ENCODE measurements at places on chromosomes 13 and 19. TPM values are rescaled to one million over a fixed set of nuclear protein-coding genes. Genes with fewer than 3 reads are reported as not detected.

- no peaks in the 10 kb centered on the region for H3K4me1 ChIP-seq
- H3K4me3 ChIP-seq: no peak overlapping the region
- H3K27me3 ChIP-seq: no peaks in the 10 kb centered on the region
- H3K36me3 ChIP-seq: no peaks in the 10 kb centered on the region
Observed at GRCh38 chr19:48418317-48419064, 25.0 kb downstream of the GRIN2D start.

SYNGR4 gene
- total RNA-seq: not detected

ZNF625 gene
- total RNA-seq: 15.6 TPM

KLK14 gene
- 5.3 TPM for total RNA-seq

ZNF285 gene
- total RNA-seq: 2.3 TPM

- no peak overlapping the region for H3K4me3 ChIP-seq
- H3K4me1 ChIP-seq: no peaks in the 10 kb centered on the region
- H3K27ac ChIP-seq: no peak overlapping the region
- no peaks in the 10 kb centered on the region for H3K27me3 ChIP-seq
- no peak for DNase-seq
Observed at GRCh38 chr13:83716121-83716520, 166.2 kb downstream of the SLITRK1 start.

GRCh38 chr13:30802501-30802900 lies 67.2 kb downstream of the ALOX5AP start:
- H3K27me3 ChIP-seq: no peaks in the 10 kb centered on the region
- no peak overlapping the region for H3K4me3 ChIP-seq
- no peak overlapping the region for H3K27ac ChIP-seq
- no peaks in the 10 kb centered on the region for H3K4me1 ChIP-seq
- H3K36me3 ChIP-seq: no peaks in the 10 kb centered on the region

GRCh38 chr13:32423592-32423991 lies 4.3 kb downstream of the N4BP2L1 start:
- H3K27ac ChIP-seq: no peak overlapping the region
- H3K36me3 ChIP-seq: no peaks in the 10 kb centered on the region
- H3K4me1 ChIP-seq: no peaks in the 10 kb centered on the region
- H3K4me3 ChIP-seq: no peak overlapping the region

RNF113B gene
- total RNA-seq: 11.2 TPM

DNA sequence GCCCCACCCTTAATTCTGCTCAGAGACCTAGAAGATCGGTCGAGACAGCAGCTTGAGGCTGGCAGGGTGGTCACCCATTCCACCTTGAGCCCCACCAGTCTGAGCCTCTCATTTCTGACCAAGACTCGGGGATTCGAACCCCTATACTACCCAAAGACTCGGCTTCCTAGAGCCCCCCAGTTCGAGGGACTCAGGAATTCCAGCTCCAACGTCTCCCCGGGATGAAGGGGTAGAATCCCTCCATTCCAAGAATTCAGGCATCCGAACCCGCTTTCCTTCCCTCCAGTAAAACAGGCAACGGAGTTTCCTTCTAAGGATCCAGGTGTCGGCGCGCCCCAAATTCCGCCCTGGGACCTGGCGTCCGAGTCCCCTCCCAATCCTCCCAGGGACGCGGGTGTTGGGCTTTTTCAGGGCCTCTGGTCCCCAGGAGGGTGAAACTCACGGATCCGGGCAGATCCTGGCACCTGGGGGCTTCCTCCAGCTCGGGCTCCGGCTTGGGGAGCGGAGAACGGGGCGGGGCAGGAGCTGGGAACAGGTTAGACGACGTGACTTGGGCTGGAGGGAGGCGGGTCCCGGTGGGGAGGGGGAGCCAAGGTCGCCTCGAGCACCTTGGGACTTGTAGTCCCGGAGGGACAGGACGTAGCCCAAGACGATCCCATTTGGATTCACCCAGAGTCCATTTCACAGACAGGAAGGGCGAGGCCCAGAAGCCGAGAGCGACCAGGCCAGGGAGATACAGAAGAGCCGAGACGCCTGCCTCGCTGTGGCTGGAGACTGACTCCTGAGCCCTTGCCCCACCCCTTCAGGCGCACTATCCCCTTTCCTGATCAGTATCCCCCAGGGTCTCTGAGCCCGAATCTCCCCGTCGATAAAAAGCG lies at the start of gene PPP1R13L:
Gene PPP1R13L (minus strand): TSS at position 513 of the 878 bp plus-strand sequence. CDS start 6,751 bp downstream, outside the sequence.
- peak within 1 kb of the TSS; percentile 90 for H3K27ac ChIP-seq
- no peaks in the 10 kb centered on the region for H3K27me3 ChIP-seq
- H3K4me1 ChIP-seq: peaks cover 9% of the 10 kb centered on the region
- peak; percentile 96 for DNase-seq
- H3K4me3 ChIP-seq: peak within 1 kb of the TSS; percentile 53

- H3K27me3 ChIP-seq: no peaks in the 10 kb centered on the region
- H3K27ac ChIP-seq: no peak overlapping the region
- no peak overlapping the region for H3K4me3 ChIP-seq
- DNase-seq: no peak
Observed at GRCh38 chr19:28247243-28247642, 965.7 kb downstream of the UQCRFS1 start.

DNA sequence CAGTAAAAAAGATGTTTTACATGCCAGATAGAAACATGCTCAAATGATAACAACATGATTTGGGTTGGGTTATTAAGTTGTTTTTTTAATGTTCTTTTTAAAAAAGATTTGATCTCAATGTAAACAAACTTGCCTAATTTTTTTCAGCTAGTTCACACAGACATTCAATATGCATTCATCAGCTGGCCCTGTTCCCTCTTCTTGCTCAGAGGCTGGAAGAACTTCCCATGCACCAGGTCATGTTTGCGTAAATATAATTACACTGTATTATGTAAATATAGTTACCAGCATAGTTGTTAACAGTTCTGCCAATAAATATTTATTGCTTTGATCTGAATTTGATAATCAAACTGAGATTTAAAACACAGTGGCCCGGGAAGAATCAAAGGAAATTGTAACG lies 70.6 kb downstream of the ATP11A start:
- no peaks in the 10 kb centered on the region for H3K36me3 ChIP-seq
- no peak overlapping the region for H3K4me3 ChIP-seq
- no peaks in the 10 kb centered on the region for H3K27me3 ChIP-seq
- no peak overlapping the region for H3K27ac ChIP-seq
- no peak for DNase-seq

SIGLEC12 gene
- not detected for total RNA-seq

- H3K4me3 ChIP-seq: no peak overlapping the region
- peaks cover 2% of the 10 kb centered on the region for H3K4me1 ChIP-seq
- no peaks in the 10 kb centered on the region for H3K36me3 ChIP-seq
- no peak for DNase-seq
Observed at GRCh38 chr19:35793381-35794165, 18.2 kb downstream of the ARHGAP33 start.

TYROBP gene
- total RNA-seq: 60.7 TPM

GRCh38 chr13:34017231-34017630 lies 199.3 kb downstream of the RFC3 start:
- no peaks in the 10 kb centered on the region for H3K36me3 ChIP-seq
- no peak overlapping the region for H3K4me3 ChIP-seq
- no peaks in the 10 kb centered on the region for H3K4me1 ChIP-seq
- no peaks in the 10 kb centered on the region for H3K27me3 ChIP-seq

GRCh38 chr13:30020726-30021312 lies 170.4 kb upstream of the UBL3 start:
- no peaks in the 10 kb centered on the region for H3K36me3 ChIP-seq
- no peak overlapping the region for H3K4me3 ChIP-seq
- no peaks in the 10 kb centered on the region for H3K27me3 ChIP-seq
- no peak for DNase-seq
- H3K4me1 ChIP-seq: no peaks in the 10 kb centered on the region

GRCh38 chr13:42011601-42012350 lies 36.7 kb upstream of the DGKH start:
- DNase-seq: peak; percentile 38
- no peak overlapping the region for H3K27ac ChIP-seq
- no peak overlapping the region for H3K4me3 ChIP-seq
- no peaks in the 10 kb centered on the region for H3K27me3 ChIP-seq
- H3K4me1 ChIP-seq: no peaks in the 10 kb centered on the region

Measured in prostate gland (tissue), 2 donors.